ENCODE measurements at places on chromosomes 12 and 14. TPM values are rescaled to one million over a fixed set of nuclear protein-coding genes. Genes with fewer than 3 reads are reported as not detected.

Gene MAP1LC3B2
- 0.90 TPM for total RNA-seq

Gene GPR68
- 44.8 TPM for total RNA-seq

Gene KRT77
- not detected for total RNA-seq

Gene SERPINA9
- not detected for total RNA-seq

Gene A2M
- 0.28 TPM for total RNA-seq

Gene EDDM3A
- total RNA-seq = not detected

Gene NT5DC3
- total RNA-seq = 7.4 TPM

Gene NPAS3
- total RNA-seq = not detected

Gene VCPKMT
- 11.4 TPM for total RNA-seq

Gene NR1H4
- total RNA-seq = not detected

Gene KRT85
- not detected for total RNA-seq

Gene TESPA1
- total RNA-seq = 91.7 TPM

Gene ABHD12B
- not detected for total RNA-seq

DNA sequence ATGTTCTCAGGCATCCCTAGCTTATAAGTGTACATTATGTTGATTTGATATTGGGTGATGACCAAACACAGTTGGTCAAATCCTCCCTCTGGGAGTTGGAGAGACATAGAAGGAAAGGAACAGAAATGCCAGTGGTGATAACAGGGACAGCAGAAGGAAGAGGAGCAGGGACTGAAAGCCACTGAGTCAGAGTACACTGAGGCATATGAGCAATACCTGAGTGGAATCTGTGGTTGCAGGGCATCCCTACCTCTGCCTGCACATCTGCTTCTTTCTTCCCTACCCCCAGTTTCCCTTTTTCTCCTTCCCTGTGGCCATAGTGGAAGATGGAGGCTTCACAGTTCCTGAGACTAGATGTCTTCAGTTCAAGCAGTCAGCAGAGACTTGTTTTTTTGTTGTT lies 44.9 kb downstream of the BICD1 start:
- ATAC-seq = peak; percentile 55

- no peak for ATAC-seq
These were observed 82.0 kb upstream of the RASSF8 start for GRCh38 chr12:25876383-25877045.

GRCh38 chr14:104704252-104704651 lies 14.8 kb downstream of the INF2 start:
- ATAC-seq = no peak

DNA sequence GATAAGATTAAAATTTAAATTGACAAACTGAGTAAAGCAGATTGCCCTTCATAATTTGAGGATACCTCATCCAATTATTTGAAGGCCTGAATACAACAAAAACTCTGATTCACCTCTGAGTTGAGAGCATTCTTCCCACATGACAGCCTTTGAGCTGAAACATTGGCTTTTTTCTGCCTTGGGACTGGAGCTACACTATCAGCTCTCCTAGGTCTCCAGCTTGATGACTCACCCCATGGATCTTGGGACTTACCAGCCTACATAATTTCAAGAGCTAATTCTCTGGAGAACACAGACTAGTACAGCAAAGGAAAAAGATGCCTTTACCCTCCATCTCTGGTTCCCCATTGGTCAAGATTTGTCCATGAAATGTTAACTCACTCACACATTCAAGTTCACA lies 555.1 kb downstream of the FOXG1 start:
- no peak for ATAC-seq

DNA sequence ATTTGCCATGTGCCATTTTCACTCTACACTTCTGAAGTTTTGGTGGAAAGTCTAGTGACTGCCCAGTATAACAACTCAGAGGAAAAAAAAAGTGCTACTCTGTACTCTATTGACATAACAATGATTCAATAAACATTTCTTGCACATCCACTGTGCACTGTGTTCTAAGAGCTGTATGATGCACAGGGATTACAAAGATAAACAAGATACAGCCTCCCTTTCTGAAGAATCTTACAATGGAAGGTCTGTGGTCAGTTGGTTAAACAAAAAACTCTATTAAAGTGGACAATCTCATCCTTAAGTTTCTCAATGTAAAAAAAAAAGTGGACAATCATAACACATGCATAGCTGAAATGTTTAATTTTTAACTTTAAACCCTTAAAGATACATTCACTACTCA lies 105.7 kb upstream of the RASSF8 start:
- ATAC-seq = no peak

GRCh38 chr14:77372304-77372841 lies 4.5 kb downstream of the TMED8 start:
- ATAC-seq = peak; percentile 66

- peak; percentile 49 for ATAC-seq
These were observed 47.0 kb downstream of the BCL11B start for GRCh38 chr14:99224948-99225347.

DNA sequence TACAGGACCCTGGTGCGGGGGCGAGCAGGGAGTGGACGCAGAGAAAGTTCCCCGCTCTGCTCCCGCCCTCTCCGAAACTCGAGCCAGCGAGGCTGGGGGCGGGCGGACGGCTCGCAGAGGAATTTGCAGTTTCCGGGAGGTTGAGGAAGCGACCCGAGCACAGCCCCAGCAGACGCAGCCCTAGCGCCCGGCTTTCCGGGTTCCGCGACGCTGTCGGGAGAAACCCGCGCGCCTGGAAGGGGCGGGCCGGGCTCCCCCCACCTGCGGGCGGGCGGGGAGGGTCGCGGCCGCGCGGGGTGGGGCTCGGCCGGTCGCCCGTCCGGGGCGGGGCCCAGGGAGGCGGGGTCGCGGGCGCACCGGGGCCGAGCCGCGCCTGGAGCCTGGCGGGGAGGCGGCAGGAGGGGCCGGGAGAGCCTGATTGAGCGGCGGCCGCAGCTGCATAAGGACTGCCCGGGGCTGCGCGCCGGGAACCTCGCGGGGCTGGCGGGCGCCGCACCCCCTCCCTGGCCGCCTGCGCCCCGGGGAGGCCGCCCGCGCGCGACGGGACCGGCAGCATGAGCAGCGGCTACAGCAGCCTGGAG lies at the start of gene RASSF3:
TSS of gene RASSF3 (plus strand) at position 417 of the 581 bp plus-strand sequence. CDS start at position 555, 138 bp downstream.
- peak; percentile 63 for ATAC-seq

GRCh38 chr12:95674631-95675030 lies 115.9 kb downstream of the NTN4 start:
- no peak for ATAC-seq

- ATAC-seq = no peak
These were observed 69.4 kb upstream of the PRIMA1 start for GRCh38 chr14:93857500-93858283.

DNA sequence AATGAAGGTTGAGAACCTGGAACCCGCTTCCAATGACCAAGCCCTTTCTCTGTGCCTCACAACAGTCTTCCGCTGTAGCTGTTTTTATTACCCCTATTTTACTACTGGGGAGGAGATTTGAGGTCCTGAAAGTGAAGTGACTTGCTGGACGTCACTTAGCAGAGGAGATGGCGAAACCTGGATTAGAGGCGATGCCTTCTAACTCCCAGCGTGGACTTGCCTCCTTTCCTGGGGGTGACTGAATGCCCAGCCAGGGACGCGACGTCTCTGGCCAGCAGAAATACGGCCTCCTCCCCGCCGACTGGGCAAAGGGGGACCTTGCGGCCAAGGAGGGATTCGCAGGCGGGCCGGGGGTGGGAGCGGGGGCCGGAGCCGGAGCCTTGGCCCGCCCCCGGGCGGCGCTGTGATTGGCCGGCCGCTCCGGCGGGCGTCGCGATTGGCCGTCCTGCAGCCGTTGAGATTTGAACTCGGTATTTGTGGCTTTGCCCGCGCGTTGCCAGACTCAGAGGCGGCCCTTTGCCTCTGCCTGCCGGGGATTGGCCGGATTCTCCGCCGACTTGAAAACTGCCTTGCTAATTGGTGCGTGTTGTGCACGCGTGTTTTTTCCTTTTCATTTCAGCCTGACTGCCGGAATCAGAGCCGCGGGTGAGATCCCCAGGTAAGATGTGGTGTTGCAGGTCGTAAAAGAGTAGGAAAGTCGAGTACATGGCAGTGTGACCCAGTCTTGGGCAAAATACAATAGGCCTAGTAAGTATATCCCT lies at the start of gene NCAPD2:
TSS of gene NCAPD2 (plus strand) at position 606 of the 761 bp plus-strand sequence. CDS start 997 bp downstream, outside the sequence.
- peak; percentile 90 for ATAC-seq

GRCh38 chr12:50050410-50051098 lies 6.8 kb upstream of the ASIC1 start:
- ATAC-seq = no peak

DNA sequence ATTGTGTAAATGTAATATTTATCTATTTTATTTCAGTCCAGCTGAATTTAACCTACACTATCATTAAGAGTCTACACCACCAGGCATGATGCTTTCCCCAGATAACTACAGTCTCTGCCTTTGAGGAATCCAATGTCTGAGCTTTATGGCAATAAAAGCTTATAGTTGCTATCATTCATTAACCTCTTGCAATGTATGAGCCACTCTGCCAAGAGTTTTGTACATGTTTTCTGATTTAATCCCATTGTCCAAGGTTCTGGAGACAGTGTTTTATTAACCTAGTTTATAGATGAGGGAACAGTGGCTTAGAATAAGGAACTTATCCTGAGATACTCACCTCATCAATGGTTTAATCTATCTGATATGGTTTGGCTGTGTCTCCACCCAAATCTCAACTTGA lies 17.1 kb upstream of the KITLG start:
- no peak for ATAC-seq

DNA sequence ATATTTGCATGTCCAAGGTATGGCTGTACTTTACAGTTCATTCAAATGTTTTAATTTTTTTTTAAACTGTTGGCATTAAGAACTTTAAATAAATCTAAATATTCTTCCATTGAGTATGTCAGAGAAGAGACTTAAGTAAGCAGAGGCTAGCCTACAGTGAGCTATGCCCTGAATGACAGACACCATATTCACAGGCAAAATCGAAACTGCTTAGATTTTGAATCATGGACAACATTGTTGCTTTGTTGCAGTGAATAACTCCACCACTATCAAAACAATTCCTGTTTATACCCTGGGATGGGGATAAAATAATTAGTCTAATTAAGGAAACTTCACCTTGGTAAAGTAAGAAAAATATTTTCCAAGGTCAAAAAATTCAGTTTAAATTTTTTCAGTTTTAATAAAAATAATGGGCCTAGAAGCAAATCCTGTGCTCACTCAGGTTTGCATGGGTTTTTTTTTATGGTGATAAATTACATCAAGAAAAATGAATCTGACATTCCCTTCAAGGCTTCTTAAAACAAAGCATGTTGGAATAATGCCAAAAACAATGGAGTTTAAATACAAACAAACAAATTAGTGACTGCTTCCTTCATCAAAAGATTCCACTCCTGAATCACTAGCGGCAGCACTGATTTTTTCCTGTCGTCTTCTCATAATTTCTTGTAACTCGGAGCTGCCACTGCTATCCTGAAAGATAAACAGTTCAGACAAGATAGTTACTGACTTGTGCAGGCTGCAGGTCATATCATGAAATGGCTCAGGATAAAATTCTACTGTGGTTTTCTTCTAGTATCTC lies 168.2 kb downstream of the EPS8 start:
- ATAC-seq = no peak

- ATAC-seq = no peak
These were observed 465.3 kb downstream of the PRKD1 start for GRCh38 chr14:29462321-29462720.

DNA sequence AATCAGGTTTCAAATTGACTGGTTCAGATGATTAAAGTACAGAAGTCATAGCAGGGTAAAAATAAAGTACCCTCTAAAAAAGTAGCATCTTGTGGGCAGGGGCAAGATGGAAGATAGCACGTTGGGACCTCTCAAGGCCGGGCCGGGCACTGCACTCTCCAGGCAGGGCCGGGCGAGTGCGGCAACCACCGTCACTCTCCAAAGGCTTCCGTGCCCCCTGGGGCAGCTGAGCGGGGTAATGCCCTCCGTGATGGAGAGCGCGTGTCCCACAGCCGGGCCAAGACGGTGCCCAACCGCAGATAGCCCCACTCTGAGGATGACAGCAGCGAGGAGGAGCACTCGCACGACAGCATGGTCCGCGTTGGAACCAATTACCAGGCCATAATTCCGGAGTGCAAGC lies 8.6 kb upstream of the PLXNC1 start:
- no peak for ATAC-seq

DNA sequence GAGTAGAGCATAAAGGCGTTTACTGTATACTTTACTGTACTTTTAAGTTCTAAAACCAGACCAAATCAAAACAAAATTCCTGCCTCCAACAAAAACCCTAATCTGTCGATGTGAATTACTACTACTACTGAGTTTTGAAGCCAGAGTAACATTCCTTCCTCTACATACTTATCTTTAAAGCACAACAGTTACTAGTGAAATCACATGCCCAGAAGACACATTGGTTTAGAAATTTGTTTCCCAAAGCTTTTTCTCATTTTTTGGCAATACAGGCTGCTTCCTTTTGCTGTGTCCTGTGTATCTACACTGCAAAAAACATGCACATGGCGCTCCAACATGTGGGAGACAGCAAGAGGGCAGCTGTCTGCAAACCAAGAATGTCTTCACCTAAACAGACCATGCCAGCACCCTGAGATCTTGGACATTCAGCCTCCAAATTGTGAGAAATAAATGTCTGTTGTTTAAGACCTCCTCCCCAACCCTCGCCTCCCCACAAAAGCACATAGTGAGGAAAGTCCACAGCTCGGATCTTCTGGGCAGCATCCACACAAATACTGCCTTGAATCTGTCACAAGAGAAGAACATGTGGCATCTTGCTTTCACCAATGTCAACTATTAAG lies 21.1 kb downstream of the SETD3 start:
- ATAC-seq = no peak

DNA sequence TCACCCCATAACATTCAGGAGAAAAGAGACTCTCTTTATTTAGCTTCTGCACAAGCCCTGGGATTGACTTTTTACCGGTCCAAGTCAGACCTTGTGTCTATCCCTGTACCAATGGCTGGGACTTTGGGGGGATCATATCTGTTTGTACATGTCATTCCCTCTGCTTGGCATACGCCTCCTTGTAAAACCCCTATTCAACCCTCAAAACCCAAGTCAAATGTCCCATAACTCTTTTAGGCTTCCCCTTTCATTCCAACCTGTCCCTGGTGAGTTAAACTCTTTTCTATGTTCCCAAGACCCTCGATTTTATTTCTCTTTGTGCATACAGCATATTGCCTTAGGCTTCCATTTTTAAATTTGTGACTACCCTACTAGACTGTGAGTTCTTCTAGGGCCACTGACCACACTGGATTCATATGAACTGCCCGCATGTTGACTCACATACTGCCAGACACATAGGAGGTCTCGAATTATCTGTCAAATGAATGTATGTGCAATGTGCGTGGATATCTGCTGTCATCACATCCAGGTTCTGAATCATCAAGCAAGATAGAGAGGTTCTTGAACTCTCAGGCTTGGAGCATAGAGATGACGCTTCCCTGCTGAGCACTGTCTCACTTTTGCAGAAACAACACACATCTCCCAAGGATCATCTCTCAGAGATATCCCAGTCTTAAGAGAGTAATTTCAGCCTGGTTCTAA lies 548.6 kb upstream of the TBX3 start:
- ATAC-seq = no peak

GRCh38 chr12:64633011-64633939 lies 23.0 kb downstream of the RASSF3 start:
- ATAC-seq = peak; percentile 16

Measured in activated T-helper 17 cell treated with anti-CD3 and anti-CD28 coated beads, Interleukin-2, amount 50 U/mL, for 72 hours (primary cell).